ENCODE measurements at places on chromosomes 6 and 20.

DNA sequence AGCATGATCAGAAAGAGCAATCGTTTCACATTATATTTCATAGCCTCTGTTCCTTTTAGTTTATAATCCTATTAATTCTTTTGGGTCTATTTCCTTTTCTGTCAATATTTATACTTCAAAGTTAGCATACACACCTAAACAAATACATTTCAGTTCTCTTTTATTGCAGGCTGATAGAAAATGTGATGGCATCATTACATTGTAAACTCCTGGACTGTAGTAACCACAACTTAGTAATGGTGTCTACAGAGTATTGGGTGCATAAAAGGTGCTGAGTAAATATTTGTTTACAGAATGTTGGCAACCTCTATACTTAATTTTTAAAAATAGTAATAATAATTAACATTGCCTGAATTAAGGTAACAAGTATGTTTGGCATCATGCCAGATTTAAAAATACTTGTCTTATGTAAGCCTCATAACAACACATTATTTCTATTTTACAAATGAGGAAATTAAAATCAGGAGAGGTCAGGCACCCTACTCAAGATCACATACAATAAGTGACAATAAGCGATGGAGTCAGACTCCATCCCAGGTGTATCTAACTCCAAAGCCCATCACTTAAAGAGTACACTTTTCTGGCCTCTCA is 195.0 kb downstream of the UBE3D start:
- DNase-seq: no peak

GRCh38 chr6:108883172-108883571 is 35.0 kb downstream of the ARMC2 start:
- no peak for DNase-seq

DNA sequence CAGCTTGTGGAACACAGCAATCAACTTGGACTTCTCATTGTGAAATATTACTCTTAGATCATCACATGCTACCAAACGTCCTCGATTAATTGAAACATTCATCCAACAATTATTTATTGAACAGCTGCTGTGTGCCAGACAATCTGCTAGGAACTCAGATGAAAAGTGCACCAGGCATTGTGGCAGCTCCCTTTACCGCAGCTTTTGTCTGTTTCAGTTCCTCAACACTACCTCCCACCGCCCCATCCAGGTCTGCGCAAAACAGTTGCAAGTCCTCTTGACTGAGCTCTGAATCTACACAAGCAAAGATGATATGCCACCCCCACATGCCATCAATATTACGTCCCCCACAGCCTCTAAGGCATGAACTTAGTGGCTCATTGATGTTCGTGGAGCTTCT is 1094.4 kb upstream of the MAP3K7 start:
- no peak for DNase-seq

GRCh38 chr20:41632896-41633295 is 14.7 kb upstream of the CHD6 start:
- no peak for DNase-seq

GRCh38 chr6:100228834-100229441 is 234.9 kb upstream of the MCHR2 start:
- peak; percentile 53 for DNase-seq

- no peak for DNase-seq
Measured at GRCh38 chr6:42742116-42742894, 3.6 kb downstream of the TBCC start.

GRCh38 chr6:138526822-138527235 is 27.5 kb upstream of the NHSL1 start:
- DNase-seq: no peak

- no peak for DNase-seq
Measured at GRCh38 chr6:15207923-15208322, 37.9 kb upstream of the JARID2 start.

Measured in muscle of arm (tissue), 14 donors.